ENCODE measurements at places on chromosomes 11 and 22.

DNA sequence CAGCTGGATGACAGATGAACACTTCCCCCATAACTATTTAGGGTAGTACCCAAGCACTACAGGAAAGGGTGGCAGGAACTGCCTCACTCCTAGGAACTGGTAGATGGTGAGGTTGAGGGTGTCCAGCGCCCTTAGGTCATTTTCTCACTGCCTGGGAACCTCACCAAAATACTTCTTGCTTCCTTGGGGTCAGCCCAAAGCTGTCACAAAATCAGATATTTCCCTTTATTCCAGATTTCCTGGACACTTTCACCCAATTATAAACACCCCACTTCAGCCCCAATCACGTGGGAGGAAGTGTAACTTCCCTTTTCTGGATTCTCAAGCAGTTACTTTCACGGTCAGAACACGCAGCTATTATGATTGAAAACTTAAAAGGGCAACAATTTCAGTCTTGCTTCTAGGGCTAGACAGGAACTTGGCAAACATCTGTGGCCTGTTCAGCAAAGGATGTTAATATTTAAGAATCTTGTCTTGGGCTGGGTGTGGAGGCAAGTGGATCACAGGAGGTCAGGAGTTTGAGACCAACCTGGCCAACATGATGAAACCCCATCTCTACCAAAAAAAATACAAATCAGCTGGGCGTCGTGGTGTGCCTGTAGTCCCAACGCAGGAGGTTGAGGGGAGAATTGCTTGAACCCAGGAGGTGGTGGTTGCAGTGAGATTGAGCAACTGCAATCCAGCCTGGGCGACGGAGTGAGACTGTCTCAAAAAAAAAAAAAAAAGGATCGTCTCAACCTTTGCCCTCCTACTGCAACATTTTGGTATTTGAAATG lies 4.0 kb downstream of the FTH1 start:
- DNase-seq = peak; percentile 83

DNA sequence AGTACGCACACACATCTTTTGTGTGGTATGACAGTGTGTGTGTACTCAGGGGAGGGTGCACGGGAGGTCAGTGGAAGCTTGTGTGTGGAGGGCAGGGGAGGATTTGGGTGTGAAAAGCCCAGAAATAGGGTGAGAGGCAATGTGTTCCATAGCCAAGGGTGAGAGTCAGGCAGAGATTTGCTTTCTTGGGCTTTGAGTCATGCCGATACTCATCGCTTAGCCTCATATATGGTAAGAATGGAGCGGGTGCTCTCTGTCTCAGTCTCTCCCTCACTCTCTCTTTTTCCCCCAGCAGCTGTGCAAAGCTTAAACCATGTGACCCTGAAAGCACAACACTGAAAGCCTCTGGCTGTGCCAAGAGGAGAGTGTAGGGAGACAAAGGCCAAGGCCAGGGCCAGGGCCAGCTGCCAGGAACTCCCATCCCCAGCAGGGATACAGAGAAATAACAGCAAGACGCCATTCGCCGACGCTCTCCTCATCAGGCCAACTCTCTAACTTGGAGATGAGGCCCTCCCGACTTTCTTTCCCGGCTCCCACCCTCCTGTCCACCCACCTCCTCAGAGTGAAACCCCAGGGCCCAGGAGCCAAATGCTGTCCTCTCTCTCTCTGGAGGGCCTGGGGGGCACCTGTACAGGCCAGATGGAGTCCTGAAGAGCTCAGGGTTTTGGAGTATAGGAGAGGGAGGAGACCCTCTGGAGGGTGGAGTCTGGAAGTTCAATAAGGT lies 20.3 kb upstream of the MICAL3 start:
- no peak for DNase-seq

- peak; percentile 45 for DNase-seq
Measured at GRCh38 chr11:45333001-45333971, 47.1 kb upstream of the SYT13 start.

DNA sequence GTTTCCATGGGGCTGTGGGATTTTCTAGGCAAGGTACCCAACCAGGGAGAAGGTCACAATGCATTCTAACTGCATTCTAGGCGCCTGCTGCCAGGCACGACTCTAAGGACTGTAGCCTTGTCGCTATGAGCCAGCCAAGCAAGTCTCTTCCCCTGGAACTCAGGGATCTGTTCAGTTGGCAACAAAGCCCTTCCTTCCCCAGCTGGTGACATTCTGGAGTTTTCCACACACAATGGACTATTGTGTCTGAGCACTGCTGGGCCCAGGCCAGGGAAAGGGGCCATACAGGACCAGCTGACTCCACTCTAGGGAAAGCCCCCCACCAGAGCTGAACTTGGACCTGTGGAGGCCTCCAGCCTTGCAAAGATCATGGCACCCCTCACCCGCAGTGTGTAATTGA lies 116.8 kb downstream of the RRAS2 start:
- DNase-seq = no peak

DNA sequence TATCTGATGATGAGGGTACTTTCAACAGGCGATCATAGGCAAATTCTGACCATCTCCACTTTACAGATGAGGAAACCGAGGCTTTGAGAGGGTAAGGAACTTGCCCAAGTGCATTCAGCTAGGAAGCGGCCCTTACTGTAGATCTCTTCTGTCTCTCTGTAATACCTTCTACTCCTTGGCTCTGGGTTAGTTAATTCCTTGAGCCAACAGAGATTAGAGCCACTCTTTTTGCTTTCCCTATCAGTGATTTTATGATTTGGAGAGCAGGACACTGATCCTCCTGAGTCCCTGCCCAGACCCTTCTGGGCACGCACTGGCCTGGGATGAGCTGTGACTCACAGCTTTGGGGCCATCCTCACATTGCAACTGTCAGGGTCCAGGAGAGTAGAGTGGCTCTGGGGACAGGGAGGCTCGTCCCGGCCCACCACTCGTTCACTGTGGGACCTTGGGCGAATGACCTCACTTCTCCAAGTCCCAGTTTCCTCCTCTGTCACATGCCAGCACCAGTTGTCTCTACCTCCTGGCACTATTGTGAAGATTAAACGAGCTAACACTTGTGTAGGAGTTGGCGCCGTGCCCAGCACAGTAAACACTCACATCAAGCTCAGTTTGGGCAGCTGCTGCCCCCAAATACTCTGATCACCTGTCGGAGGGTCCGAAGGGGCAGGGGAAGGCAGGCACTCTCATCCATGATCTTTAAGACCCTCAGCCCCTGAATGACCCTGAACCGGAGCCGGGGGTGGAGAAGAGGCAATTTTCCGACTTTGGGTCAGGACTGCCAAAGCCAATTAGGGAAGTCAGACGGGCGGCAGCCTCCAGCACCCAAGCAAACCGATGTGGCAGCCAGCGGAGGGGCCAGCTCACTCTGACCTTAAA lies 235.0 kb downstream of the MIAT start:
- DNase-seq = peak; percentile 14

DNA sequence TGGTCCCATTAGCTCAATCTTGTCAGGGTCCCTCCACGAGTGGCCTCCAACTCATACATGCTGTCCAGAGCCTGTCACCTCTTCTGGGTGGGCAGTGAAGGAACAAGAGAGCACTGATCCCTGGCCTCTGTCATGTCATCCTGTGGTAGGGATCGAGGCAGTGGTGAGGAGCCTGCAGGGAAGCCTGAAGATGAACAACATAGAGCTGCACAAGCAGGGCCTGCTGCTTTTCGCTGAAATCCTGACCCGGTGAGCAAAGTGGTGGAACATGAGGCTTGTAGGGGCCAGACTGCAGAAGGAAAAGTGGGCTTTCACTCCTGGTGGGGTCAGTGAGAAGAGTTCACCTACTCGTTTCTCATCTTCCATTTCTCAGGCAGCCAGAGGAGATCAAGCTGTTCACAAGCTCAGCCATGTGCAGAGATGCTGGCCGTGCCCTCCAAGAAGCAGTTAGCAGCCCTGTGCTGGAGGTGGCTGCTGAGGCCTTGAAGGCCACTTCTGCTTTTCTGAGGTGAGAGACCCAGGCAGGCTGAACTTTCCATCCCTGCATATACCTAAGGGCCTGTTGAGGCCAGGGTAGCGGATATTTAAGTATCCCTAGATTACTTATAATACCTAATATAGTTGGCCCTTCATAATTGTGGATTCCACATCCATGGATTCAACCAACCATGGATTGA lies 32.9 kb downstream of the MEI1 start:
- no peak for DNase-seq

- DNase-seq = no peak
Measured at GRCh38 chr22:19067696-19068348, 54.4 kb downstream of the DGCR2 start.
